ENCODE measurements at places on chromosomes 1 and 21.

- no peak for DNase-seq
Observed at GRCh38 chr1:237713916-237714315, 176.8 kb downstream of the ZP4 start.

DNA sequence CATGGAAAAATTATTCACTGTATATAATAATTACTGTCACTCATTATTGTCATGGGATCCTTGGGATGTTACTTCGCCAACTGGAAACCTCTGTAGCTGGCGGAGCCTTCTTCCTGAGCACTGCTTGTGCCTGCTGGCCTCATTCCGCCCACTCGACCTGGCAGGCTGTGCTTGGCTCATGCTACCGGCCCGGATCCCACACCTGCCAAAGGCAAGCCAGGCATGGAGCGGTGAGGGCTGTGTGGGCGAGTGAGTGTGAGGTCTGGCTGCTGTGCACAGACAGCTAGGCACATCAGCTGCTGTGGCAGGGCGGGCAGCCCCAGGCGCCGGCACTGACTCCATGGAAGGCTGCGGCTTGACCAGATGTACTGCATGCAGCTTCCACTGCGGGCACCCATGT, 78.4 kb downstream of the DISP1 start:
- no peak for DNase-seq

DNA sequence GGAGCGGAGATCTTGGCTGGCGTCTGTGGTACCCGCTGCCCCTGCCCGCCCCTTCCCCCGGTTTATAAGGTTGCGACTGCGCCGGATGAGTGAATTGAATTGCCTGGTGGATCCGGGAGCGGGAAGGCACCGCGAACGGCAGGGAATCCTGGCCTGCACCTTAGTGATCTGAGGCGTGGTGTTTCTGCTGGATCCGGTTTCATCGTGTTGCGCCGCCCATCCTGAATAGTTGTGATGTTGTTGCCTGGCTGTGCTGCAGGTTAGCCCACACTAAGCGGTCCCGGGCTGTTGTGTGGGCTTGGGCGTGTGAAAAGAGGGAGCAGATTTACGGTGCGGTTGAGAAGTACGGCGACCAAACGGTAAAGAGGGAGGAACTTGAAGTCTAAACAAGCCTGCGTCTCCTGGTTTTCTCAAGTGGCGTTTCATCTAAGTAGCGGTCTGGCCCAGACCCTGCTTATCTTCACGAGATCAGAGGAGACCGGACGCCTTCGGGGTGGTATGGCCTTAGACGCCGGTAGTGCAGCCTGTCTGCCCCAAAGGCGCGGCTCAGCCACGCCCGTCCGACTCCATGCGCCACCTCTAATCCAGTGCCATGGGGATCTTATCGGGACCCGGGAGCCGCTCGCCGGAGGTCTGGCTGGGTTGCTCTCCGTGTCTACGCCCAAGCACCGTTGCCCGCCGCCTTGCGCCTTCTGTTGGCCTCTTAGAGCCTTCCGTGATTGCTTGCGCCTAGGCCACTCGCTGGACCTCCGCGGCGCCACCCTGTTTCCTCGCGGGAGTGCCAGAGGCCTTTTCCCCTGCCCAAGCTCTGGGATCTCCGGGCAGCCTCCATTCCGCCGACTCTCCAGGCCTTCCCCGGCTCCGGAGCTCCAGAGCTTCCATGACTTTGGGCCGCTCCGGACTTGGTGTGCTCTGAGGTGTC, 87.5 kb upstream of the RHOU start:
- DNase-seq = peak; percentile 76

DNA sequence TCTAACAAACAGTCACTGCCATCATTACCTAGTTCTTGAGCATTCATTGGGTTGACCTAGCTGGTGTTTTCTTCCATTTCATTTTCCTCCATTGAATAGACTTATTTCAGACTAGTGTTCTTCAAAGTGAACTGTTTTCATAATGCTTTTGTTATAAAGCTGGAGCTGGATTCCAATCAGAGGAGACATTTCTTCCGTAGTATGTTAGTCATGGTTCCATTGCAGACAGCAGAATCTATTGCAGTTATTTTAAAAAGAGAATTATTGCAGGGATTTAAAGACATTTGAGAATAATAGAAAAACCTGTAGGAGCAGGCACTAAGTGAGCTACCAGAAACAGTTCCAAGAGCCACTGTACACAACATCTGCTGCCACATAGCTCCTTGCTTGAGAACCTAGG, 50.0 kb downstream of the HHAT start:
- no peak for DNase-seq

DNA sequence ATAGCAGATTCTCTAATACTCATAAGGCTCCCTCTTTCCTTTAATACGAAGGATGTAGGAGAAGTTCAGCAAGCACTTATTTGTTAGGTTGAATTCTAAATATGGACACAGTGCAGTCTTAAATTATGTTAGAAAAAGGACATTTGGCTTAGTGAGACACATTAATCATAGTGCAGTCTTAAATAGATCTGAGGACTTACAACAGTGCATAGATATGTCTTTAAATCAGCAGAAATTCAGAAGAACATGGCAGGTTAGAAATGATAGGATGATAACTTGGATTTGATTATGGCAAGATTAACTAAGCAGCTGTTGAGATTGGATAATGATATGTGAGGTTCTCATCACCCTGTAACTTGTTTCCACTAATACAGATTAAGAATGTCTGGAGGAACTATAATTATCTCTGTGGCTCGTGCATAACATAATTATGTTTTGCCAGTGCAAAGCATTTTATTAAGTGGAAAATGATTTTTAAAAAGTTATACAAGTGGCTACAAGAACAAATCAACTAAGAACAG, 485.9 kb downstream of the USP25 start:
- DNase-seq = no peak

- DNase-seq = no peak
Observed at GRCh38 chr21:26637201-26637745, 64.2 kb upstream of the CYYR1 start.

DNA sequence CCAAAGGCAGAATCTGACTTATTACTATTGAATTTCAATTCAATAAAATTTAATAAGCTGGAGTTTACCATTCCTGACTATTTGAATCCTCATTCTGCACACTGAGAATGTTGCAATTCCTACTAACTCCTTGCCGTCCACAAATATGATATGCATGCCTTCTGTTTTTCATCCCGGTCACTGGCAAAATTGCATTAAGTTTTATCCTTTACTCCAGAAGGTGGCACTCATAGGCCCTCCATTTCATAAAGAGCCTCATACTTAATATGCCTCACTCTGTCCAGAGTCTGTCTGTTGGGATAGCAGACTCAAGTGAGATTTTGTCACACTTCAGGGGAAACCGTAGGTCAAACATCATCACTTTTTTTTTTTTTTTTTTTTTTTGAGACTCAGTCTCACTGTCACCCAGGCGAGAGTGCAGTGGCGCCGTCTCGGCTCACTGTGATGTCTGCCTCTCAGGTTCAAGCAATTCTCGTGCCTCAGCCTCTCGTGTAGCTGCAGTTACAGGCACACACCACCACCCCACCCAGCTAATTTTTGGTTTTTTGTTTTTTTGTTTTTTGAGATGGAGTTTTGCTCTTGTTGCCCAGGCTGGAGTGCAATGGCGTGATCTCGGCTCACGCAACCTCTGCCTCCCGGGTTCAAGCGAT, 27.3 kb downstream of the F11R start:
- no peak for DNase-seq

GRCh38 chr1:93578433-93578830, 103.2 kb downstream of the BCAR3 start:
- DNase-seq = no peak

DNA sequence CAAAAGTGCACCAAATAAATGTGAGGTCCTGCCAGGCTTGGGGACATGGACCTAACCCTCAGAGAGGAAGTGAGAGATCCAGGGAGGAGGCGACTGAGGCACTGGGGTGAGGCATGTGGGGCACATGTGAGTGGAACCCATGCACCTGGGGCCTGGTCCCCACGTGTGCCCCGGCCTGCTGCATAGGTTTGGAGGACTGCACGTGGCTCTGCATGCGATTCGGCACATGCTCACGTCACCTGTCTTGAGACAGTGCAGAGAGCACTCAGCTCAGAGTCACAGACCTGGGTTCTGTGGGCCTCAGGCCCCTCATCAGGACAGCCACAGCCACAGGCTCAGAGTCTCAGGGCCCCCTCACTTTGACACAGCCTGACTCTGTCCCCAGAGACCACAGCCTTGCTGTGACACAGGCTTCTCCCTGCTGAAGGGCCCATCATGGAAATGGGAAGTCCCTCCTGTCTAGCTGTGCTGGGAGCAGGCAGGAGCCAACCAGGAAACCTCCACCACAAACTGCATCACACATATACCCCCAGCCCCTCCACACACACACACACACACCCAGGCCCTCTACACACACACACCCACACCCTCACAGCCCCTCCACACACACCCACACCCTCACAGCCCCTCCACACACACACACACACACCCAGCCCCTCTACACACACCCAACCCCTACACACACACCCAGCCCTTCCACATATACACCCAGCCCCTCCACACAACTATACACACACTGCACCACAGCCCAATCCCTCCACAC, 48.2 kb downstream of the SLC9A1 start:
- no peak for DNase-seq

GRCh38 chr1:29698626-29699025, 462.3 kb downstream of the PTPRU start:
- no peak for DNase-seq

- DNase-seq = no peak
Observed at GRCh38 chr1:51738681-51739080, 121.8 kb downstream of the OSBPL9 start.

DNA sequence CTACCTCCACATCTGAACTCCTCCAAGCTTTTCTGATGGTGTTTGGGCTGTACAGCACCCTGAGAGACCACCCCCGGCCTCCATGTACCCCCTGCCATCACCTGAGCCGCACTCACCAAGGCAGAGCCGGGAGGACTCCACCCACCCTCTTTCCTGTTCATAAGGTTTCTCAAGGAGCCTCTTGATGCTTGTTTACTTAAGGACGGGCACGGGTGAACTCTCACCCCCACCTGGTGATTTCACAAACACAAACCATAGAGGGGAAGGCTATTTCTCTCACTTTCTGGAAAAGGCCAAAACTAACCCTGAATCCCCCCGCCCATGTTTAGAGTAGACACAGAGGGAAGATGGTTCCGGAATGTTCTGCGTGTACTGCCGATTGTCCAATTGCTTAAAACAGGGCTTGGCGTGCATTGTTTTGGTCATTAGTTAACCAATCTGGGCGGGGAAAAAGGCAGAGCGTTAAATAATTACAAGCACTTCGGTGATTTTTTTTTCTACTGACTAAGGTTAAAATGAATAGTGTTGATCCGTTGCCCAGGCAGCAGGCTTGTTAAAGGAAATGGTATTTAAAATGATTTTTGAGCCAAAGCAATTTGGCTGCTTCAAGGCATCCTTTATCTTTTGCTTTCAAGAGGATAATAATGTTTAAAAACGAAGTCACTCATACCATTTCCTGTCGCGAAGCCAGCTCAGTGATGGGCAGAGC, 279.8 kb upstream of the VAMP3 start:
- DNase-seq = no peak

- no peak for DNase-seq
Observed at GRCh38 chr21:43937891-43938309, 72.9 kb downstream of the AGPAT3 start.

GRCh38 chr1:185813401-185813979, 79.3 kb downstream of the HMCN1 start:
- no peak for DNase-seq

DNA sequence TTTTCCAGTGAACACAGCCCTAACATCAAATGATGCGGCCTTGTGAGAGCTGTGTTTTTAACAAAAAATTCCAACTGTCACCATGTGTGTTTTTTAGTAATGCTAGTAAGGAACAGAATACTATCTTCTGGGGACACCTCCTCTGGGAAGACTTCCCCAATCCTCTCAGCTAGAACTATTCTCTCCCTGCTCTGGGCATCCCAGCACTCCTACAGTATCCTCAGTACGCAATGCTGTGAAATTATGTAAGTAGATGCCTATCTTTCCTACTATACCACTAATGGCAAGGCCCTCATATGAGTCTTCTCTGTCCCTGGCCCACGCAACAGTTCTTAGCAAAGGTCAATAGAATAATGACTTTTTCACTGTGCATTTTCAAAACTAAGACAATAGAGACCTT, 19.5 kb upstream of the TTC39A start:
- no peak for DNase-seq

DNA sequence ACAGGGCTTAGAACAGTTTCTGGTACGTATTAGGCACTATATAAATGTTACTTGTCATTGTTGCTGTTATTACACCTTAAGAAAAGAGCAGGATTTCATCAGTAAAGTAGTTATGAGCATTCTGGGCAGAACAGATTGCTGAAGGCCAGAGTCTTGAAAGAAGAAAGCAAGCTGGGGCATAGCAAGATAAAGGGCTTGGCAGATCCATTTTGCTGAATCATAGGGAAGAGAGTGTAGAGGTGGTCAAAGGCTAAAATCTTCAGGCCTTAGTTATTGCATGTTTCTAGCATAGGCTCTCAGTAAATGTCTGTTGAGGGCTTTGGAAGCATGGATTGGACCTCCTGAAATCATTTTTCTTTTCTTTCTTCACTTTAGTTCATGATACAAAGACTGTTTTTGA, 67.5 kb downstream of the PLA2G4A start:
- no peak for DNase-seq

DNA sequence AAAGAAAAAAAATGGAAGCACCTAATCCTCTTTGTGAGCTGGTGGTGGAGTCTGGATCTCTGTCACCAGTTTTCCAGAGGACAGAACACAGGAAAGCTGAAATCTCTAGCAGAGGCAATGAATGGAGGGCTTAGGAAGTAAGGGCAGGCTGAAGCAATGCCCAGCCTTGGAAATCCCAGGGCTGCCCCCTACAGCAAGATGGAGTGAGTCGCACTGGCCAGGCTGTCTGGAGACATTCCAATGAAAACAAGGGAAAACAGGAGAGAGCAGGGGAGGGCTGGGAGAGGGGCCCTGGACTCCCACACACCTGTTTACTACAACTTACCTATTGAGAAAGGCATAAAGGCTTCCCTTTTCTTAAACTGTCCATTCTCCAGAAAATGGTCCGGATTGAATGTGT, 25.9 kb downstream of the CYP2J2 start:
- DNase-seq = peak; percentile 8

GRCh38 chr1:193077991-193078390, 18.6 kb downstream of the RO60 start:
- no peak for DNase-seq

DNA sequence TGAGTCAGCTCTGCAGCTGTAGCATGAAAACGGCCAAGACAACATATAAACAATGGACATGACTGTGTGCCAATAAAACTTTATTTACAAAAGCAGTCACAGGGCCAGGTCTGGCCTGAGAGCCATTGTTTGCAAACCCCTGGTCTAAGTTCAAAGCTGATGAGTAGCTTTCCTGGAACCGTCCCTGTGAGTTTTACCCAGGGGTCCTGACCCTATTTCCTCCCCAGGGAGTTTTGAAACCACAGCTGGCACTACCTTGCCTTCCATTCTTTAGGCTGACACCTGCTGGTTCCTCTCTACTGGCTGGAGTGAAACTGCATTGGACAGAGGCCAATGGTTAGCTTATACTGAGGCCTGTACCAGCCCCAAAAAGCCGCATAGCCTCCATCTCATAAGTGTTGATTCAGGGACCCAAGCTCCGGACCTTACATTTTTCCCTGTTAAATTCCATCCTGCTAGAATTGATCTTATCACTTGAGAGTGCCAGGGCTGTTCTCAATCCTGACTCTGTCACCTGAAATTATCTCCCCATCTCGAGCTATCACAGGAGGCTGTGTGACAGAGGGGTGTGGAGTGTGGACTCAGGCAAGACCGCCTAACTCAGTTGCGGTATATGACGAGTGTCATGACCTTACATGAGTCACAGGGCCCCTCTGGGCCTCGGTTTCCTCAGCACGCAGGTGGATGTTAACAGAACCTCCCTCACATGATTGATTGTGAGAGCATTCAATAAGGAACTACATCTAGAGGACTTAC, 343.6 kb downstream of the NPHP4 start:
- DNase-seq = no peak

Data from Caco-2 (cell line).